Activated CD4-positive, alpha-beta T cell treated with anti-CD3 and anti-CD28 coated beads, Interleukin-10, Interleukin-2, amounts not matched to agents 100 ng/mL and 50 ng/mL, durations not matched to agents 16 hours and 8 hours (primary cell): ENCODE measurements at places on chromosomes 4 and X.
A peak's percentile ranks its signal among the peaks of the same experiment; 100 is the strongest.

DNA sequence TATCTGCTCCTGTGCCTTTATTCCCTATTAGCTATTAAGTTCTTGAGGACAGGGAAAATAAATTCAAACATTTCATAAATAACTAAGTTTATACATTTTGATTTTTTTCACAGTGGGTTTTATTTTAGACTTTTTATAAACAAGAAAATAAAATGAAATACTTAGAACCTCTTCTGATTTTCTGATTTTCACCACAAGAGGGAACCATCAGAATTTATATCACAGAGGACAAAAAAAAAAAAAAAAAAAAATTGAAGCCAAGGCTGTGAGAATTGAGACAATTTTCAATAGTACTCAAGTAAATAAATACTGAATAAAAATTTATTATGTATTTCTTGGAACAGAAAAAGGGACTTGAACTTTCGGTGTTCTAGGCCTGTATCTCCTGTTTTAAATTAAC lies 288.1 kb downstream of the SH3BGRL start:
- no peak for DNase-seq

DNA sequence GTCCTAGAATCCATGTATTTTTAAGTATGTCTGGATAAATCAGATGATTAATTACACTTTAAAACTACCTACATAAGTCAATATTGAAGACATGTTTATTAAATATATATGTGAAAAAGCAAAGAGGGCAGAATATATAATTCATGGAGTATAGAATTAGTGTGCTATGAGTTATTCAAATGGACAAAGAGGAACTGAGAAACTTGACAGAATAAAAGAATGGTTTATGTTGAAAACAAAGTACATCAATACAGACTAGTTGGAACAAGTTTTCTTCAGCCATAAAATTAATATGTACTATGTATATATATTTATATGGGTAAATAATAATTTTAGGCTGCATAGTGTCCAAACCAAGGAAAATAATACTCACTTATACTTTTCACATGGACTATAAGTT lies 173.5 kb downstream of the NPFFR2 start:
- no peak for DNase-seq

- no peak for DNase-seq
Observed at GRCh38 chrX:37638047-37638446, 47.5 kb upstream of the XK start.

- DNase-seq = no peak
Observed at GRCh38 chr4:87557348-87557747, 28.2 kb upstream of the SPARCL1 start.

DNA sequence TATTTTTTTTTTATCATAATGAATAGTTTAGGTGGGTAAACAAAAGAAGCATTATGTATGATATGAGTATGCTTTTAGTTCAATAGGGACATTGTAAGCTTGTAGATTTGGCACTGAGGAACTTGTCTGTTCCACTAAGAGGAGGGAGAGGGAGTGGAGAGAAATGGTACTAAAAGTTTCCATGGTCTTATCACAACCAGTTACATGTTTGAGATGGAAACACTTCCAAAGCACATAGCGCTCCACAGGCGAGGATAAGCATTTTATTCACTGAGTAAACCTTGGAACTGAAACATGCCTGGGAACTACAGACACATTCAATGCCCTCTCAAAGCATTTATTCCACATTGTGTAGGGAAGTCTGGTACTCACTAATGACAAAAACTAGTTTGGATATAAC lies 15.5 kb downstream of the MYOZ2 start:
- no peak for DNase-seq

DNA sequence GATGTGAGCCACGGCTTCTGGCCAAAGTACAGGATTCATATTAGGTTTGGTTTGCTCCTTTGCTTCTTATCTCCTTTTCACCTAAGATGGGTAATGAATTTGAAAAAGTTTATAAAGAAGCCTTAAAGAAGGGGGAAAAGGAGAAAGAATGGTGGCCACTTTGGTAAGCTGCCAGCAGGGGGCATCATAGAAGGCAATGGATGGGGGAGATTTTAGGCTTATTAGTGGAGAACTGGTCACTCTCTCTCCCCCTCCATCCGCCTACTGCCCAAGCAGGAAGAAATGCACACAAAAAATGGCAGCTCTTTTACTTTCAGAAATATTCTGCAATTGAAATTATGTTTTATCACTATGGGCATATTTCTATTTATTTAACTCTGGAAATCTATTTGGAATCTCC lies 32.0 kb downstream of the SPARCL1 start:
- peak; percentile 19 for DNase-seq

DNA sequence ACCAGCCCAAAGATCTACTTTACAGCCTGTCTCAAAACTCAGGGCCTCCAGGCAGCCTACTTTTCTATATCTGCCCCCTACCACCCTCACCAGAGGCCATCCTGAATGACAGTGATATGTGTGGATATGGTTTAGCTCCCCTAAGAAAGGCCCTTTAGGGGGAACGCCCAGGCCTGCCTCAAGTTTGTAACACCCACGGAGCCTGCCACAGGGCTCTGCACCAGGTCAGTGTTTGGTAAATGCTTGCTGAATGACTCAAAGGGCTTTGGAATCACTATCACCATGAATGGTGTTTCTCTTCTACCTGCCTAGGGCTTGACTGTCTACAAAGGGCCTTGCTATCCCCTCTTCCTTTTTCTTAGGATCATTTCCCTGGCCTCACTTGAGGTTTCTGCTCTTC lies 11.3 kb upstream of the LONRF3 start:
- no peak for DNase-seq

GRCh38 chr4:997375-998071 lies 4.3 kb upstream of the SLC26A1 start:
- no peak for DNase-seq

- DNase-seq = no peak
Observed at GRCh38 chr4:38562751-38563198, 101.2 kb upstream of the KLF3 start.

- no peak for DNase-seq
Observed at GRCh38 chr4:57119054-57119651, 9.0 kb upstream of the IGFBP7 start.

DNA sequence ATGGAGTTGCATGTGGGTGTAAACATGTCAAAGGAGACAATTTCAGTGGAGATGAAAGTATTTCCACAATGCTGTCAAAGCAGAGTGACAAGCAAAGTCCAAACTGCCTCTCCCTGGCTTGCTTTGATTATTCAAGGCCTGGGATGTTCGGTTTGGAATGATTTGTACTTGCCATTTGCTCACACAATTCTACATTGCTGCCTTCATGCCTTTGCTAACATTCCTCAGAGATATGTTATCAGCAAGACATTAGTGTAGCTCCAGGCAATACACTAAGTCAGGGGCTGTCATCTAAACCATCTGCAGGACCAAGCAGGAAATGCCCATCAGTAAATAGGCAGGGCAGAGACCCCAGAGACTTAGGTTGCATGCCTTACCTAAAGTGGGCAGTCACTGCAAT lies 79.6 kb upstream of the C1QTNF7 start:
- no peak for DNase-seq

DNA sequence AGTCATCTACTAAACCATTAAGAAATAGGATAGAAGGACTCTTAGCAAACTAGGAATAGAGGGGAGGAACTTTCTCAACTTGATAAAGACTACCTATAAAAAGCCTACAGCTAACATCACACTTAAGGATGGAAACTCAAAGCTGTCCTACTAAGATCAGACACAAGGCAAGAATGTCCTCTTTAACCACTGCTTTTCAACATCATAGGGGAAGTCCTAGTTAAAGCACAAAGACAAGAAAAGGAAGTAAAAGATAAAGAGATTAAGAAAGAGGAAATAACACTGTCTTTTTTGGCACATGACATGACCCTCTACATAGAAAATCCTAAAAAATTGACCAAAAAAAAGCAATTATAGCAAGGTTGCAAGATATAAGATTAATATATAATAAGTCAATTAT lies 136.6 kb downstream of the FBXW7 start:
- peak; percentile 14 for DNase-seq

- no peak for DNase-seq
Observed at GRCh38 chr4:13162886-13163285, 321.3 kb downstream of the RAB28 start.

DNA sequence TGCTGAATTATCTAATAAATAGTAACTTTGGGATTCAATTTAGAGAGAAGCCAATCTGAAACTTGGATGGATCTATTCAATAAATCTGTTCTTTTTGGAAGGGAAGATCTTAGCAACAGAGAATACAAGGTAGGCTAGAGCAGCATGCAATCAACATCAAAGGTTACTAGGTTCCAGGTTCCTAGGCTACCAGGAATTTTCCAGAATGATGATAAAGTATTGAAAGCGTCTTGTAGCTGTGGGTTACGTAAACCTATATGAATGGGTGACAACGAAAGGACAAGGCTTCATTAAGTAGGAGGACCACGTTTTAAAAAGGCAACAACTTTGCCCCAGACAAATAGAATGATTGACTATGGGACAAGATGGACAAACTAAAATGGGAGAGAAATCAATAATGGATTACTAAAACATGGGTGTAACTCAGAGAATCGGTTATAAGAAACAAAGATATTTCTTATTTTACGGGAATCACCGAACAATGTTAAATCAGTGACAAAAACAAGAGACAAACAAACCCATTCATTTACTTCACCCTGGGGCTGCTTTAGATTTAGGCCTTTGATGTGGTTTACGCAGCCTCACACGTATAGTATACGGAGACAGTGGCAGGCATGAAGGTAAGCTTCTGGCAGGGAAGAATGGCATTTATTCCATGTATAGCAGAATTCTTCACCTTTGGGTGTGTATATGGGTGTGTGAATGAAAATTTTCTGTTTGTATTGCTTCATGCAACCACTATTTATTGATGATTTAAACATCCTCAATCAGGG lies 732.6 kb upstream of the PABPC4L start:
- DNase-seq = no peak

GRCh38 chr4:34250562-34250961 lies 1993.8 kb downstream of the ARAP2 start:
- no peak for DNase-seq

GRCh38 chr4:121192480-121192879 lies 28.4 kb upstream of the TNIP3 start:
- DNase-seq = peak; percentile 85
